ENCODE measurements at places on chromosomes 16 and 17. TPM values are rescaled to one million over a fixed set of nuclear protein-coding genes. Genes with fewer than 3 reads are reported as not detected.

The HP gene
- not detected for total RNA-seq

The OR1A1 gene
- not detected for total RNA-seq

The HOXB2 gene
- 18.1 TPM for total RNA-seq

The RPUSD1 gene
- 14.0 TPM for total RNA-seq

The ADAMTS18 gene
- not detected for total RNA-seq

The CD300LB gene
- not detected for total RNA-seq

The CENPX gene
- total RNA-seq, result 44.0 TPM

The IL4R gene
- 348 TPM for total RNA-seq

The MYL11 gene
- 2.0 TPM for total RNA-seq

The TEX14 gene
- 0.46 TPM for total RNA-seq

The TAC4 gene
- total RNA-seq, result not detected

The ZMYND15 gene
- total RNA-seq, result 0.17 TPM

The PLCG2 gene
- total RNA-seq, result 25.6 TPM

The DYNLL2 gene
- total RNA-seq, result 32.9 TPM

The CPHXL2 gene
- total RNA-seq, result not detected

The KRTAP9-4 gene
- total RNA-seq, result not detected

The TMEM238L gene
- total RNA-seq, result not detected

The PEMT gene
- total RNA-seq, result 36.8 TPM

The PLXDC1 gene
- 5.6 TPM for total RNA-seq

The CLEC18A gene
- 2.2 TPM for total RNA-seq

The SCGB1C2 gene
- not detected for total RNA-seq

The KIF2B gene
- not detected for total RNA-seq

The MRPL38 gene
- total RNA-seq, result 101 TPM

The IL34 gene
- total RNA-seq, result 0.35 TPM

The WNT9B gene
- not detected for total RNA-seq

The HSD11B2 gene
- 1.1 TPM for total RNA-seq

The RAB40B gene
- 3.1 TPM for total RNA-seq

The PIK3R6 gene
- 2.6 TPM for total RNA-seq

The CLEC19A gene
- total RNA-seq, result not detected

The FAM83G gene
- total RNA-seq, result 11.3 TPM

The CD79B gene
- total RNA-seq, result 24.8 TPM

The YWHAE gene
- total RNA-seq, result 339 TPM

The TBX2 gene
- 0.44 TPM for total RNA-seq

The GAS7 gene
- 0.72 TPM for total RNA-seq

The CD300E gene
- not detected for total RNA-seq

The DYNLRB2 gene
- not detected for total RNA-seq

The CHST6 gene
- total RNA-seq, result 0.07 TPM

The NXPH3 gene
- total RNA-seq, result 1.2 TPM

The TLCD3A gene
- total RNA-seq, result 11.7 TPM

The C1QL1 gene
- 0.94 TPM for total RNA-seq

The HNF1B gene
- 0.19 TPM for total RNA-seq

The UBN1 gene
- 36.0 TPM for total RNA-seq

The CDRT4 gene
- total RNA-seq, result 16.2 TPM

The FBXW10 gene
- 0.07 TPM for total RNA-seq
